ENCODE measurements at places on chromosomes 5 and 9. TPM values are rescaled to one million over a fixed set of nuclear protein-coding genes. Genes with fewer than 3 reads are reported as not detected.

MEIKIN gene
- not detected for total RNA-seq

NEK6 gene
- total RNA-seq = 7.6 TPM

UGT3A1 gene
- total RNA-seq = not detected

CBY3 gene
- not detected for total RNA-seq

PCDHGA4 gene
- total RNA-seq = 0.32 TPM

PPWD1 gene
- total RNA-seq = 57.5 TPM

IQGAP2 gene
- 83.2 TPM for total RNA-seq

TMEM161B gene
- 25.7 TPM for total RNA-seq

OR2K2 gene
- not detected for total RNA-seq

PAIP1 gene
- total RNA-seq = 43.6 TPM

PCDHGB7 gene
- total RNA-seq = not detected

DNA sequence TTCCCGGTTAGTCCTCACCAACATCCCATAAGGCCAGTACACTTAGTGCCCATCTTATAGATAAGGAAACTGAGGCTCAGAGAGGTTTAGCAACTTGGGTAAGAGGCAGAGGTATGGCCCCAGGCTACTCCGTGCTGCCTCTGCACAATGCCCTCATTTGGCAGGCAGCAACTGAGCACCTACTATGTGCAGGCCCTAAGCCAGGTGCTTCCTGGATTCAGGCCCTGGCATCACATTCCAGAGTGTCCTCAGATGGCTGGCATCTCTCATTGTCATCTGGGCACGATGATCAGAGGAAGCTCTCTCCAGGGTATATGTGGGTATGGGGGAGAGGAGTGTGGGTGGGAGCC, 53.8 kb upstream of the PSD2 start:
- no peak for ATAC-seq

DNA sequence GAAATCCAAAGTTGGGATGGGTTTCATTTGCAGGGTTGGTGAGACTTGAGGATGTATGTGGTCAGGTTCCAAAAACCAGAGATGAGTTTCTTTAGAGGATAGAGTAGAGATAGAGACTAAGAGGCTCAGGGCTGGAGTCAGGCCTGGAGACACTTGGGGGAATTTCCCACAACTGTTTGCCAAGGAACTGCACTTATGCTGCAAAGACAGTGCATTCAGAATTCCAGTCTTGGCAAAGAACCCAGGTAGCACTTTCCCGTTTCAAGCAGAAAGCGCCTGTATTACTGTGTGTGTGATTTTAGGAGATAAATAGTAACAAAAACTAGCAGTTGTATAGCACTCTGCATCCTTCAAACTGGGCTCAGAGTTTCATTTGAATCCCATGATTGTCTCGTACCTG, 55.4 kb downstream of the SNCAIP start:
- no peak for ATAC-seq

- peak; percentile 59 for ATAC-seq
Observed at GRCh38 chr5:119333421-119333851, 22.4 kb upstream of the TNFAIP8 start.

DNA sequence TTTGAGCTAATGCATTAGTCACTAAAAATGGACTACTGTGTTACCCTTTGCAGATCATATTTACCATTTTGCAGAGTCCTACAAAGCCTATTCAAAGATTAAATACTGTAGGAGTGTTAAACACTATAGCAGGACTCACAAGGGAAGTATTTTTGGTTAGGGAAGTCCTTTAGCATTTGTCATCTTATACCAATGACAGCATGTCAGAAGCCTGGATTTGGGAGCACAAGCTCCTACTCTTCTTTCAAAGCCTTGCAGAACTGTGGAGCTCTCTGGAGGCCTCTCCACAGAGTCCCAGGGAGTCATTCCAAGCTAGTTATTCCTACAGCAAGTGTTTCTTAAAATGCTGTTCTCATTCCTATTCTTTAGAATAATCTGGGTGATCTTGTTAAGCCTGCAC, 288.8 kb downstream of the PIK3R1 start:
- ATAC-seq = no peak

DNA sequence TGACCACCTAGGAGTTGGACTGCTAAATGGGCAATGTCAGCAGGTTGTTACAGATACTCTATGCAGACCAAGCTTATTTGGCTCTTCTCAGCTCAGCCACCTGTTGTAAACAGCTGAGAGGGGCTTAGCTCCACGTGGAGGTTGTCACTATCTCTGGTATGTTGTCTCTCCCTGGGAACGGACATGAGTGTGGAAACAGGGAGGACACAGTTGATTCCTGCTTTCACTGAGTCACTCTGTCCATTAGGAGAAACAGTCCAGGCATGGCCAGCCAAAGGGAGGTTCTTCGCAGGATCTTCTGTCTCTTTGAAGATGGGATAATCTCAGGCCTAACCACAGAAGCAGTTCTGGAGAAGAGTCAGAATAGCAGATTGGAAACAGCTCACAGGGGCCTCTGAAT, 121.2 kb downstream of the PALM2AKAP2 start:
- no peak for ATAC-seq

DNA sequence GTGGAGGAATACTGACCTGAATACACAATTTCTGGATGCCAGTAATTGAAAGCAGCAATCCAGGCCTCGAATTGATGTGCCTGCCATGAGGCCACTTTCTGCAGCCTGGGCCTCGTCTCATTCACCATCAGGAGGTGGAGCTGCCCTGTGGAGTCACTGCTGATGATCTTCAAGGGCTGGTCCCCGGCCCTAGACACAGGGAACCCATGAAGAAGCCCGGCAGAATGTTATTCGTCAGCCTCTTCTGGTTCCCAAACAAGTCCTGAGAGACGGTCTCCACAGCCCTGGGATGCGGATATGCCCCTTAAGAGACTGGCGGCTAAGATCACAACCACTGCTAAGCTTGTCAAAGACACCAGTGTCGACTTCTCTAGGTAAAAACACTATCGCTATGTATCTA, 4.5 kb downstream of the DPH7 start:
- no peak for ATAC-seq

DNA sequence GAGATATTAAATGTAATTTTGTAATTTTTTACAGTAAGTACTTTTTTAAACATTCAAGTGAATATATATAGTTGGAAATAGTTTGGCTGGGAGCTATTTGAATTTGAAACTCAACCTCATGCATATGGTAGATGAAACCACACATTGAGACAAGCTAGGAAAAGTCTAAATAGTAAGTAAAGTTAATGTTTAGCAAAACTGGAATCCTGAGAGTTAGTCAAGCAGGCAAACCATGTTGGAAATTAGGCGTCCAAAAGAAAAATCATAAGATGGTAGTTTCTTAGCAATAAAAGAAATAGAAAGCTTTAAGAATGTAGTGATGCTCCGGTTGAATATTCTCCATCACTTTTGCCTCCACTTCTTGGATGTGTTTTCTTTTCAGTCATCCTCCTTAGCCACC, 657.1 kb upstream of the CDH10 start:
- no peak for ATAC-seq

DNA sequence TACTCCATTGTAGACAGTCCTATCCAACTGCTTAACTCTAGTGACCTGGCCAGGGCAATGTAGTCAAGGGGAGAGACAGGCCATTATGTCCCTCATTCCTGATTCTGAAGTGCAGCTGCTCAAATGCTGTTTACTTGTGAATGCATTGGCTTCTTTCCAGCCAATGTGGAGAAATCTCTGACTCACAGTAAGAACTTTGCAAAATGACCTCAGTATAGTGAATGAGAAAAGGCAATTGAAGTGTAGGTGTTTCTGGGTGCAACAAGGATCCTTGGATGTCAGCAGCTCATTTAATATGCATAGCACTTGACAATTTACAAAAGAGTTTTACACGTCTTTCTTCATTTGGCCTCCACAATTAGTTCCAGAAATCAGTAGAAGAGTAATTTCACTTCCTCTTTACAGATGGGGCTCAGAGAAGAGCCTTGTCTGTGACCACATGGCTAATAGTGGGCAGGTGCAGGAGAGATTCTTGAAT, 367.2 kb downstream of the OSTF1 start:
- no peak for ATAC-seq

GRCh38 chr5:76209297-76209696, 126.1 kb downstream of the SV2C start:
- ATAC-seq = no peak

GRCh38 chr9:71250581-71250980, 129.2 kb upstream of the TRPM3 start:
- no peak for ATAC-seq

DNA sequence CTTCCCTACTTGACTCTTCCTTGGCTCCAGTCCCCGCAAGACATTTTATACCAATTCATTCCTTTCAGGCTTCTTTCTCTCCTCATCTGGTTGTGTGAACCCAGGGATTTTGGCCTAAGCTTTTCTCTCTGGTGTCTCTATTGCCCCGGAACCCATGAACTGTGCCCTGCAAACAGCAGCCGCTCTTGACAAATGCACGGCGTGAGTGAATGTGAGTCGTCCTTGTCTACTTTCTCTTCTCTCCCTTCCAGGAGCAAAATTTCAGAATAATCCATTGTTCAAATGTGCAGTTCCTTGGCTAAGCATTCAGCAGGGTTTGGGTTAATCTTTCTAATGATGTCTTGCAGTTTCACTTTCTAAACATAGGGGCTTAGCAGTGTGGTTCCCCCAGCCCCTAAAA, 250.4 kb upstream of the IRX4 start:
- ATAC-seq = no peak

DNA sequence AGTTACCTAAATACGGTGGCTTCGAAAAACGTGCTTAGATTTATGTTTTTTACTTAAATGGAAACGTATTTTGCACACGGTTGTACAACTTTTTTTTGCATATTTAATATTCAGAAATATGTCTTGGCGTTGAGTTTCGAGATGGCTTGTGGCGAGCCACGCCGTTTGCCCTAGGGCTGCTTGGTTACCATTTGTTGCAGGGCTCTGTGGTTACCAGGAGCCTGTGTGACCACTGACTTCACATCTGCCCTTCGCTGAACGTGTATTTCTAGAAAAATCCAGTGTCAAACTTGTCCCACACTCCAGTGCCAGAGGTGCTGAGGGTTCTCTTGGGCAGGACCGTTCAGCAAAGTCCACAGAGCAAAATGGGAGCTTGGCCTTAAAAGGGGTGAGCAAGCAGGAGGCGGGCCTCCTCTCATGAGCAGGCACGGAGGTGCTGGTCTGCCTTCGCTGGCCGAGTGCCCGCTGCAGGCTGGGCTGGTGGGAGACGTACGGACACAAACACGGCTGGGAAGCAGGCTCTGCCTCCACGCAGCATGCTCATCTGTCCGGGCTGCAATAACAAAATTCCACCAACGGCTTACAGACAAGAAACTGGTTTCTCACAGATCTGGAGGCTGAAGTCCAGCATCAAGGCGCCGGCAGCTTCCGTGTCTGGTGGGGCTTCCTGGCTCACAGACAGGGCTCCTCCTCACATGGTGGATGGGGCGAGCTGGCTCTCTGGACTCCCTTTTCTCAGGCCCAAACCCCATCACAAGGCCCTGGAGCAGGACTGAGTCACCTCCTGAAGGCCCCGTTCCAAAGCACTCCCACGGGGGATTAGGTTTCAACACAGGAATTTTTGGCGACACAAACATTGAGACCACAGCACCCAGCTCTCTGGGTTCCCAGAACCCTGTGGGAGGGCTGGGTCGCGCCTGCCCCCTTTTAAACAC, 5.4 kb downstream of the MRPL36 start:
- ATAC-seq = no peak

DNA sequence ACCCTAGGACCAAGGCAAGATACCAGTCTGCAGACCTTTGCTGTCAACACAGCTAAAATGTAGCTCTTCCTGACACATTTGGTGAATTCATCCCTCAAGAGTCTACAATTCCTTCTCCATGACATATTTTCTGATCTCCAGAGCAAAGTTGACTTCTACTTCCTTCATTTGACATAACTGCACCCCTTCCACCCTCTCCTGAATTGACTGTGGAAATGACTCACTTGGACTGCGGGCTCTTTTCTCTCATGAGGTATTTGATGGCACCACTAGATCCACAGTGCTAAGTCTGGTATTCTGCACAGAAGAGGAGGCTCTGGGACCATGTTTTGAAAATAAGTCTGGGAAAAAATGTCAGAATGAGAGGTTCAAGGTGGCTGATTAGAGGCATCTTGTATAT, 338.4 kb upstream of the TRPC7 start:
- no peak for ATAC-seq

- ATAC-seq = no peak
Observed at GRCh38 chr5:168446983-168447619, 39.2 kb upstream of the RARS1 start.
